ENCODE measurements at places on chromosomes 1 and 21.

GRCh38 chr1:40980453-40981121, 1.1 kb downstream of the CTPS1 start:
- peak; percentile 67 for DNase-seq

- DNase-seq: no peak
These were observed 13.3 kb downstream of the RNU5D-1 start for GRCh38 chr1:44717653-44718052.

- DNase-seq: no peak
These were observed 19.5 kb upstream of the RNF19B start for GRCh38 chr1:32984090-32984454.

GRCh38 chr1:162169031-162169790, 99.7 kb downstream of the NOS1AP start:
- no peak for DNase-seq

- DNase-seq: peak; percentile 56
These were observed 29.7 kb downstream of the ENO1 start for GRCh38 chr1:8848663-8849386.

DNA sequence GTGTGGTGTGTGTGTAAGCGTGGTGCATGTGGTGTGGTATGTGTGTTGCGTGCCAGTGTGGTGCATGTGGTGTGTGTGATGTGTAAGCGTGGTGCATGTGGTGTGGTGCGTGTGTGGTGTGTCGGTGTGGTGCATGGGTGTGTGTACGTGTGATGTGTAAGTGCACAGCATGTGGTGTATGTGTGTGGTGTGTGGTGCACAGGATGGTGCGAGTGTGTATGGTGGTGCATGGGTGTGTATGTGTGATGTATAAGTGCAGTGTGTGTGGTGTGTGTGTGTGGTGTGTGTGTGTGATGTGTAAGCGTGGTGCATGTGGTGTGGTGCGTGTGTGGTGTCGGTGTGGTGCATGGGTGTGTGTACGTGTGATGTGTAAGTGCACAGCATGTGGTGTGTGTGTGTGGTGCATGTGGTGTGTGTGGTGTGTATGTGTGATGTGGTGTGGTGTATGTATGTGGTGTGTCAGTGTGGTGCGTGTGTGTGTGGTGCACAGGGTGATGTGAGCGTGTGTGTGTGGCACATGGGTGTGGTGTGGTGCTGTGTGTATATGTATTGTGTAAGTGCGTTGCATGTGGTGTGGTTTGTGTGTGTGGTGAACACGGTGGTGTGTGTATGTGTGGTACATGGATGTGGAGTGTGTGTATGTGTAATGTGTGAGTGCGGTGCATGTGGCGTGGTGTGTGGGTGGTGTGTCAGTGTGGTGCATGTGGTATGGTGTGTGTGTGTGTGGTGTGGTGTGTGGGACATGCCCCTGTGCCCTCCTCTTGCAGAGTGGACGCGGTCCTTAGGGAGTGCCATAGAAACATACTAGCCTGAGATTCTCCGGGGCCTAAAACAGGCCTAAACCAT, 1.1 kb upstream of the C2CD2 start:
- no peak for DNase-seq

DNA sequence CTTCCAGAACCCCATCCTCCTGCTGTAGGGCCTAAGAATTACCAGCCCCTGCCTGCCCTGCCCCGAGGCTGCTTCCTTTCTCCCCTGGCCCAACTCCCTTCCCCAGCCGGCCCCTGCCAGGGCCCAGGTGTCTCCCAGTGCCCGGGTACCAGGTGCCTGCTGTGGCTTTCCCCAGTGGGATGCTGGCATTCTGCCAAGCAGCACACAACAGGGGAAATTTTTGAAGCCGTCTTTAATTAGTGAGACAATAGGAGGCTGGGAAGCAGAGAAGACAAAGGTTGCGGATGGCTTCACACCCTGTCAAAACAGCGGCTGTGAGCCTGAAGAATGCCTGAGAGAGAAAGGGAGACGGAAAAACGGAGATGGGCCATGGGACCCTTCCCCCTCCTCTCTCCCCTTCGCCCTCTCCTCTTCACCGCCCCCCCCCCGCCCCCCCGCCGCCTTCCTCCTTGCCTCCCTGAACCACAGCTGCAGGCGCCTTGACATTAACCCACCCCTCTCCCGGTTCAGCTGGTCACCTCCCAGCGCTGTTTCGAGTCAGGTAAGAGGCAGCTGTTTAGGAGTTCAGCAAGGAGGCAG, 33.6 kb downstream of the LRRN2 start:
- DNase-seq: no peak

All from T-cell (primary cell).